Activated naive CD4-positive, alpha-beta T cell treated with anti-CD3 and anti-CD28 coated beads, Interleukin-2, amount 10 ng/mL, durations not matched to agents 7 days and 5 days (primary cell): ENCODE measurements at places on chromosomes 16 and 17.
A peak's percentile ranks its signal among the peaks of the same experiment; 100 is the strongest.

GRCh38 chr16:81241706-81242105 is 3.2 kb downstream of the BCO1 start:
- H3K27ac ChIP-seq: no peak overlapping the region
- H3K4me1 ChIP-seq: no peaks in the 10 kb centered on the region
- no peaks in the 10 kb centered on the region for H3K36me3 ChIP-seq
- H3K4me3 ChIP-seq: no peak overlapping the region
- peaks cover 10% of the 10 kb centered on the region for H3K27me3 ChIP-seq
- no peak for DNase-seq

DNA sequence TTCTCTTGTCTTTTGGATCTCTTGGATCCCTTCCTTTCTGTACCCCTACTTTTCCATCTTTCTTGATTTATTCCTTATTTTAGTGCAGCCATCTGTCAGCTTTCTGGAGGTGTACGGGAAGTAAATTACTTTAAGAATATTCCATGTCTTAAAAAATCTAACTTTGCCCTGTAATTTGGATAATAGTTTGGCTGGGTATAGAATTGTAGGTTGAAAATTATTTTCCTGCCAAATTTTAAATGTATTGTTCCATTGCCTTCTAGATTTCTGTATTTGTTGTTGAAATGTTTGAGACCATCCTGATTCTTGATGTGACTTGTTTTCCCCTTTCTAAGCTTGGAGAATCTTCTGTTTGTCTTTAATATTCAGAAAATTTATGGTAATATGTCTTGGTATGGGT is 2.1 kb downstream of the DDX19B start:
- H3K4me3 ChIP-seq: peak overlapping the region; percentile 16
- peak overlapping the region; percentile 74 for H3K27ac ChIP-seq
- H3K4me1 ChIP-seq: peaks cover 49% of the 10 kb centered on the region
- H3K36me3 ChIP-seq: peaks cover 36% of the 10 kb centered on the region

GRCh38 chr17:73208139-73208827 is 15.4 kb downstream of the COG1 start:
- H3K27me3 ChIP-seq: no peaks in the 10 kb centered on the region
- H3K36me3 ChIP-seq: peaks cover 57% of the 10 kb centered on the region
- H3K4me3 ChIP-seq: no peak overlapping the region
- H3K4me1 ChIP-seq: peaks cover 31% of the 10 kb centered on the region

DNA sequence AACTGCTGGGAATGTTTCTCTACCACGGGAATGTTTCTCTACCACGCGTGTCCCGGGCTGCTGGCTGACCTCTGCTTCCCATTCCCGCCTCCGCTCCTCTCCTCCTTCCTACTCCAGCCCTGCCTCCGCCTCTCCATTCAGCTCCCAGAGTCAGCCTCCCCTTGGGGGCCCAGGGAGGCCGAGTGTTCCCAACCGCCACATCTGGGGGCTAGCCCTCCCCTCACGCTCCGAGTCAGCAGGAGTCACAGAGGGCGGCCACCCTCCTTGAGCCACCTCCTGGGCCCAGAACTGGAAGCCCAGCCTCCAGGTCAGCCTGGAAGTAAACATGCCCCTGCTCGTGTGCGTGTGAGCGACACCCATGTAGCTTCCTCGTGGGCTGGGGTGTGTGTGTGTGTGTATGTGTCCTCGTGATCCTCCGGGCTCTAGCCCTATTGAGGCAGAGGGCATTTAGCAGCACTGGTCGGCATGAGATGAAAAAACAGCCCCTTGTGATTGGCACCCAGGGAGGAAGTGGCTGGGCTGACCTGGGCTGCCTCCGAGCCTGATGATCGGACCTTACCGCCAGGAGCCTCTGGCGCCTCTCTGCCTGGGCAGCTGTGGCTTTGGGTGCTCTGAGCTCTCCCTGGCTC is 7.3 kb downstream of the CYGB start:
- peaks cover 56% of the 10 kb centered on the region for H3K27me3 ChIP-seq
- H3K4me3 ChIP-seq: no peak overlapping the region
- H3K4me1 ChIP-seq: peaks cover 15% of the 10 kb centered on the region
- H3K27ac ChIP-seq: no peak overlapping the region
- H3K36me3 ChIP-seq: no peaks in the 10 kb centered on the region
- no peak for DNase-seq
